ENCODE measurements at places on chromosomes 7 and 10.
A peak's percentile ranks its signal among the peaks of the same experiment; 100 is the strongest.

DNA sequence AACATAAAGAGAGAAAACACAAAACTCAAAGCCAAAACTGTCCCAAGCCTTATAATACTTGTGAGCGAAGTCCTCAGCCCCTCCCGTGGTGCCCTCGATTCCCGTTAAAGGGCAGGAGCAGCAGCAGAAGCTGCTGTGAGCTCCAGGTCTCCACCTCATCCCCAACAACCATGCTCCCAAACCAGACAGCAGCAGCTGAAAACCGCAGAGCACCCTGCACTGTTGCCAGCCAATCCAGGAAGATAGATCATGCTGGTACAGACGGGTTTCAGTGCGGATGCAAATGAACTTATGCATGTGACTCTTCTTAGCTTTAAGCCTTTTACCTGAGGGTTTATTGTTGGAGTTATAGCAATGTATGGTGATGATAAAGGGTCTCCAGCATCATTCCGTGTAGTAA, 97.9 kb downstream of the DNAJB6 start:
- DNase-seq = no peak

DNA sequence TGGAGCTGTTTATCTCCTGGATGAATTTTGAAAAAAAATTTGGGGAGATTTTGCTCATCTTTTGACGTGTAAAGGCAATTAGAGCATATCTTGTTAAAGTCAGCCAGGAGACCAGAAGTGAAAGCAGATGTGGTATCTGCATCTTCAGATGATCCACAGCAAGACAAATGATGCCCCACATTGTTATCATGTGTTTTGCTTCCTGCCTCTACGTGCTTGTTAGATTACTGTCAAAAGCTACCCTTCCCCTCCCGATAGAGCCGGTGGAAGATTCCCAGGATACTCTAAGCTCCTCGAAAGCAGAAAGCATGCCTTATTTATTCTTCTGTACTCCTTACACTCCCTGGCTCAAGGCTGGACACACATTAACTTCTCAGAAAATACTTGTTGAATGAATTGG, 12.9 kb downstream of the COL17A1 start:
- DNase-seq = no peak

DNA sequence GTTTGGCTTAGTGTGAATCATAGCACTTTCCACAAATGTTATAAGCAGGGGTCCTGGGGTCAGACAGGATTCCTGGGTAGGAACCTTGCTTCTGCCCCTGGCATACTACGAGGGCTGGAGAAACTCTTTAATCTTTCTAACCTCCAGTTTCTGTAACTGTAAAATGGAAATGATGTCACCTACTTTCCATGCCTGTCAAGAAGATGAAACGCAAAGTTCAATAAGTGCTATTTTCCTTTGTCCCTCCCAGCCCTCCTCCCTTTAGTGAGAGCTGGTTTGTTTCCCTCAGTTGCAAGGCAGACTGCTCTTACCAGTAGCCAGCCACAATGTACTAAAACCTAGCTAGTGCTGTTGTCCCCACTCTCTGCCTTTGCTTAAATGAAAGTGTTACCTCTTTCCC, 117.1 kb upstream of the HPS1 start:
- no peak for DNase-seq

GRCh38 chr10:131869344-131869743, 31.5 kb upstream of the PPP2R2D start:
- no peak for DNase-seq

DNA sequence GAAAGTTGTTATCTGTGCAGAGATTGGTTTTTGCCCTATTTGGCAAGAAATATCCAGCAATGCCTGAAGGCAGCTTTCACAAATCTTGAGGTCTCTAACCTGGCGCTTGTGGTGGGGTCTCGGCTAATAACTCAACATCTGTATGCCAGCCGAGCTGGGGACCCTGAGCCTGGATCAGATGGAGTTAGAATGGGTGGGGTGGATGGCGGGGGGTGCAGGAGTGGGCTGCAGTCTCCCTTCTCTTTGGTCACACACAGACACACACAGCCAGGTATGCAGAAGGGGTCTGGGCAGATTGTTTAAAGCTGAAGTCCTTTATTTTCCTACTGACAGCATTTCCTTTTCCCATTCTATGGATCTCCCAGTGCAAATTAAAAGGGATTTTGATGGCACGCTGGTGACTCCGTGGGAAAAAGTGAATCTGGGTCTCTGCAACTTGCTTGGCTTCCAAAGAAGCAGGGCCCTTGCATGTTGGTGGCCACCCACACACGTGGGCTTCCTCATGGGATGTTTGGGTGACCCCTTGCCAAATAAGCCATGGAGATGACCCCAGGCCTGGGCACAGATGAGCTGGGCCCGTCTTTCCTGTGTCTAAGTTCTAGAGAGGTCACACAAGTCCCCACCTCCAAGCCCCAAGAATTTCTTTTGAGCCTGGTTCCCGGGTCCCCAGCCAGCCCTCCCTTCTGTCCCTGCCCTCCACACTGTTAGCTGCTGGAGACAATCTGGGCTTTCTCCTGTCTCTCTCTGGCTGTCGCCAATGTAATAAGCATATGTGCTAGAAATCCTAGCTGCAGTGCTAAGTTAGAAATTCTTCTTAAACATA, 39.9 kb upstream of the EMX2 start:
- DNase-seq = no peak

DNA sequence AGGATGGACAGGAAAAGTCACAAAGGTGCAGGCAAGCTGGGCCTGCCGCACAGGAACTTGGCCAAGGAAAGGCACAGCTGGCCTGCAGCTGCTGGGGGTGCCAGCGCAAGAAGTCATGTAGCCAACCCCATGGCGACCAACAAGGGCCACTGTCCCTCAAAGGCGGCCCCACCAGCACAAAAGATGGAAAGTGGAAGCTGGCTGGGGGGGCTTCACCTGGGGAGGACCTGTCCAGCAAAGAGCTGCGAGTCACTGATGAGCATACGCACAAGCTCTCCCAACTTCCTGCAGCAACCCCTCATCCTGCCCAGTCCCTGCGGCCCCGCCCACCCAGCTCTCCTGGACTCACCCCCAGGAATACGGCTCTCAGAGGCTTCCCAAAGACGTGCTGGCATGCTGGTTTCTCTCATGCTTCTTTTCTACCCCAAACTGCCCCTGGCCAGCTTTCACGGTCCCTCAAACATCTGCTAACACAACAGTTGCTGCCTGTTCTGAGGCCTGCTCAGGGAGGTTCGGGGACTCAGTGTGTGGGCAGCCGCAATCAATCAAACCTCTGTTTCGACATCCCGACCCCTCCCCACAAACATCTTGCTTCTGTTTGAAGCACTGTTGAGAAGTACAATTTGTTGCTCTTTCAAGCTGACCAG, 67.6 kb downstream of the FAM53B start:
- peak; percentile 49 for DNase-seq

GRCh38 chr7:119281181-119281846, 991.7 kb upstream of the KCND2 start:
- DNase-seq = no peak

GRCh38 chr7:135645296-135645904, 16.9 kb upstream of the STMP1 start:
- DNase-seq = peak; percentile 71

DNA sequence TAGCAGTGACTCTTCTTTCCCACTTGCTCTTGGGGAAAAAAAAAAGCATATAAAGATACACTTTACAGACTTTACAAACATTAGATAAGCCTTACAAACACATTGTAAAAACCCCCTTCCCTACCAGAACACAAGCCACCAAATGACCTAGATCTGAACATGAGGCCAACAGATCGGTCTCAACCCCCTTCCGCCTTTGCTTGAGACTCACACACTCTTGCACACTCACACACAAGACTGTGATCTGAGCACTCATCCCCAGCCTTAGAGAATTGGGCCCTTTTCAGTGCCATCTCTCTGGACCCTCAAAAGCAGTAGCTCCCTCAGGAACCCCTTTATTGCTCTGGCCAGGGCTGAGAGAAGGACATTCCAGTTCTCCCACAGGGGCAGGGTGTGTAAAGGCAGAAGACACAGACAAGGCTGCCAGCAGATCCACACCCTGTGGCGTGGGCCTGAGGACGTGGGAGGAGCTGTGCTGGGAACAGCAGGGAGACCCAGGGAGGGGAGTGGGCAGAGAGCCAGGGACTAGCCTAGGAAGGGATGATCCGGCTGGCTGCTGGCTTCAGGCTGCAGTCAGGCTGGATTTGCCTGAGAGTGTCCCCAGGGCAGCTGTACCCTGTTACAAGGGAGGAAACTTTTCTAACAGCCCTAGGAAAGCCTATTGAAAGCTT, 206.7 kb downstream of the KIAA1217 start:
- DNase-seq = peak; percentile 69

GRCh38 chr7:138886501-138886917, 88.5 kb upstream of the ATP6V0A4 start:
- DNase-seq = peak; percentile 92

GRCh38 chr7:132225216-132226030, 350.8 kb downstream of the PLXNA4 start:
- DNase-seq = no peak

- DNase-seq = no peak
Measured at GRCh38 chr7:91435381-91436059, 171.3 kb downstream of the FZD1 start.

GRCh38 chr10:115771755-115772154, 501.3 kb downstream of the GFRA1 start:
- DNase-seq = no peak

DNA sequence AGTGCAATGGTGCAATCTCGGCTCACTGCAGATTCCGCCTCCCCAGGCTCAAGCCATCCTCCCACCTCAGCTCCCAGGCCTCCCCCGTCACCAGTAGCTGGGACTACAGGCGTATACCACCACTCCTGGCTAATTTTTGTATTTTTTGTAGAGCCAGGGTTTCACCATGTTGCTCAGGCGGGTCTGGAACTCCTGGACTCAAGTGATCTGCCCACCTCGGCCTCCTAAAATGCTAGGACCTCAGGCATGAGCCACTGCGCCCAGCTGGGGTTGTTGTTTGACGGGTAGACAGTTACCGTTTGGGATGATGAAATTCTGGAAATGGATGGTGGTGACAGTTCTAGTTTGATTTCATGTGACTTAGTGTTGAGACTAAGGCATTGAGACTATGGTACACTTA, 15.3 kb downstream of the CALML3 start:
- DNase-seq = no peak

GRCh38 chr10:104903433-104903832, 262.3 kb downstream of the SORCS3 start:
- no peak for DNase-seq

DNA sequence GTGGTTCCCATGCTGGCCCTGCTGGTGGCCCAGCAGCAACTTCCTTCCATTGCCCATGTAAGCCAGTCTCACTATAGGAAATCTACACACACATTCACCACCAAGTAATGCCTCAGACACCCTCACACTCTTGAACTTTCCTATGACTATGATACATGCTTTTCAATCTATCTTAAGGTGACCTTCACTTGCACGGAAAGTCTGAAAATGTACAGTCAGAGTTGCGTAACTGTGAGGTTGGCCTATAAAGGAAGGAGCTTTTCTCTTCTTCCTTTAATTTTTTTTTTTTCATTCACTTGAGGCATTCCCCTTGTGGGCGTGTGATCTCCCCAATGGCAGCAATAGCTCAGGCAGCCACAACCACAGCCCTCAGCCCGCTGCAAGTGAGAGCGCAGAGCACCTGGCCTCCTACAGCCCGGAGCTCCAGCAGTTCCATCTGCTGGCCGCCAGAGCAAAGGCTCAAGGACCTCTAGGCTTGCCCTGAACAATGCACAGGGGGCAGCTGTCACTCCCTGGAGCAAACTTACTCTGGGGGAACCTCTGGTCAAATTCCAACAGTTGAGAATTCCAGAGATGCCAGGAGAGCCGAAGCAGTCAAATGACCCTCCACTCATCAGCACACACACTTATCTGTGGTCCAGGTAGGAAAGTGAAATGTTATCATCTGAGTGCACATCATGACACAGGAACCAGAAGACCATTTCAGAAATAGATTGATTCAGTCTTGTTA, 123.1 kb upstream of the ADO start:
- no peak for DNase-seq

- DNase-seq = peak; percentile 26
Measured at GRCh38 chr7:102404005-102404861, 8.1 kb downstream of the PRKRIP1 start.

- DNase-seq = no peak
Measured at GRCh38 chr7:127683776-127684681, 32.0 kb downstream of the SND1 start.

DNA sequence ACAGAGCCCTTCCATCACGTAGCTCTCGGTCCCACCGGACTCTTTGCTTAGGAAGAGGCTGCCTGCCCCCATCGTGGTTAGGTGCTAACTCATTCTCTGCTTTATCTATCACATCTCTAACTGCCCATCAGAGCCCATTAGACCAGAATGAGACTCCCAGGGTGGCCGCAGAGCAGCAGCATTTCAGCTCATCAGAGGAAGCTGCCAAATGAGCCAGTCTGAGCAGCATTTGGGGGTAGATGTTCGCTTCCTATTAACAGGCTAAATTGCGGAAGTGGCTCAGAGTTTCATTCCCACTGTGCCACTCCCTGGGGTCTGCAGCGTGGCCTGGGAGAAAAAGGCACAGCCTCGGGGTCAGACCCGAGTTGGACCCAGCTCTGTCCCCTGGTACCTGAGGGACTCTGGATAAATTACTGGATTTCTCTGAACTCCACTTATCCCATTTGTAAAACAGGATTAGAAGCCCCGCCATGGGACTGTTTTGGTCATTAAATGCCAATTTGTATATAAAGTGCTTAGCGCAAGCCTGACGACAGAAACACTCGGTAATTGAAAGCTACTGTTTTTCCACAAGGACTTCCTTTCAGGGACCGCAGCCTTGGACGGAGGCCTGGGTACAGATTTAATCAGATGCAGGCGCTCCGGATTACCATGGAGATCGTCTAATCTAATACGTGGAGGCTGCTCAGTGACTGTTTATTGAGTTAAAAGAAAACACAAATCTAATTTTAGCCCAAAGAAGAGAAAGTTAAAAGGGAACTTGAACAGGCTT, 73.8 kb upstream of the PRLHR start:
- peak; percentile 79 for DNase-seq

- no peak for DNase-seq
Measured at GRCh38 chr7:36157527-36158320, 4.7 kb downstream of the EEPD1 start.

- no peak for DNase-seq
Measured at GRCh38 chr7:65992526-65992925, 10.5 kb upstream of the GUSB start.

GRCh38 chr10:89303161-89303560, 1.3 kb downstream of the IFIT2 start:
- DNase-seq = peak; percentile 48

DNA sequence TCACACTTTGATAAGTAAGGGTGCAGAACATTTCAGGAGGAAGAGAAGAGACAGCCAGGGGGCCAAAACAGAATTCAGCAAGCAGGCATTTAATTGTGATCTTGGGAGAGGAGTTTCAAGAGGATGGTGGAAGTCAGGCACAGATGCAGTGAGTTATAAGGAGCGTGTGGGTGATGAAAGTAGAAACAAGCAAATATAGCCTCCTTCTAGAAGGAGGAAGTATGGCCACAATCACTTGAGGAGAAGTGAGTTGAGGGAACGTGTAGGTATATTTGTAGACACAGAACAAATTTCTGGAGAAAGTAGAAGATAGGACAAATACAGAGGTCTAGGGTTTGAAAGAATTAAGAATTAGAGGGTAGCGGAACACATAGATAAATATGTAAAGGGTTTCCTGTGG, 165.8 kb downstream of the CACNB2 start:
- no peak for DNase-seq

- no peak for DNase-seq
Measured at GRCh38 chr10:95116869-95117269, 47.6 kb upstream of the CYP2C8 start.
